SW480 (cell line): ENCODE measurements at places on chromosomes 13 and 19.

DNA sequence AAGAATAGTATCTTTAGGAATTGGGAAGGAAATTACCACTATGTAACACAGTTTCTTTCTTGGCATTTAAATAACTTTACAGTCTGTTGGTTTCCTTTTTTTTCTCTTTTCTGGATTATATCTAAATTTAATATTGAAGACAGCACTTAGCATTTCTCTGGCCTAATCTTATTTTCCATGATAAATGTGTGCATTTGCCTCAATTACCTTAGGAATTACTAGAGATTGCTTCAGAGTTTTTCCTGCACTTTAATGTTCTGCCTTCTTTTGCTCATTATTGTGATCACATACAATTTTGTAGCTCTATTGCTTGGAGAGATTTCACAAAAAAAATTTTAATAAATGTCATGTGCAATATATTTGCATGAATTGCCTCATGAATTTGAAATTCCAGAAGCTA, 25.1 kb downstream of the DCT start:
- no peak for DNase-seq

- peak; percentile 16 for DNase-seq
These were observed 298.8 kb downstream of the NDFIP2 start for GRCh38 chr13:79779761-79780160.

DNA sequence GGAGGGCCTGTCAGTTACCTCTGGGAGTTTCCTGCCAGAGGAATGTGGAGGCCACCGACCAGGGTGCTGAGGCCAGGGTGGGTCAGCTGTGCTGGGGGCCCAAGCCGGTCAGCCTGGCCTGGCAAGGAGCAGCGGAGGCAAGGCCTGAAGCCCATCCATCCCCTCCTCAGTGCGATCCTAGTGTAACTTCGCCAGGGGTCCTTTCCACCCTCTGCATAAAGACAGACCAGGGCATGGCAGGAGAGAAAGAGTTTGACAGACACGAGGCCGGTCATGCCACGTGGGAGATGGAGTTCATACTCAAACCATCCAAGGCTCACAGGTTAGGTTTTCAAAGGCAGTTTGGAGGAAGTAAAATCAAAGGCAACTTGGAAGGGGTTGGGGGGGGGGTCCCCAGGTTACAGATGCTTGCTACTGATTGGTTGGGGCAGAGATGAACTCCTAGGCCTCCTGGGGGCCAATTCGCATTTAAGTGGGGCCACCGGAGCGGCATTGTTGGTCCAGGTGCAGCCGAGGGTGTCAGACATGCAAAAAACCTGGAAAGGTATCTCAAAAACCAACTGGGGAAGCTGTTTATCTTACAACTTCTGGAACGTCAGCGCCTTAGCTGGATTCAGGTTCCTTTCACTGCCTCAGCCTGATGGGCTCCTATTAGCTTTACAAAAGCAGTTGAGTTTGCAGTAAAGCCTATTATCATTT, 36.8 kb upstream of the DPRX start:
- DNase-seq: no peak

DNA sequence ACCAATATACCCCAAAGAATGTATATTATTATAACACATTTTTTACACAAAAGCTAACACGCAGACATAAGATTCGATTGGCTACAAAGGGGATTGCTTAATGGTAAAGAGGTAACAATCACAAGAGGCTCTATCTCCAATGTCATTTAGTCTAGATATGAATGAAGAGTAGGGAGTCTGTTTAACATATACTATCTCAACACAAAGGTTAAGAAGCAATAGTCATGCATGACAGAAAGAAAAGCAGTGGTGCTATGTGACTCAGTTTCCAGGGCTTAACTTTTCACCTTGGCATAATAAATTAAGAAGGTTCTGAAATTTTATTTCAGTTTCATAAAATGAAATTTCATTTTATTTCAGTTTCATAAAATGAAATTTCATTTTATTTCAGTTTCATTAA, 33.3 kb downstream of the UFM1 start:
- DNase-seq: no peak
